Stimulated activated CD8-positive, alpha-beta memory T cell treated with anti-CD3 and anti-CD28 coated beads, Interleukin-7, amount 100 ng/mL, for 1 hour (primary cell): ENCODE measurements at places on chromosomes 16 and 17.

- no peak for DNase-seq
Observed at GRCh38 chr17:4719684-4720221, 9.3 kb downstream of the ARRB2 start.

DNA sequence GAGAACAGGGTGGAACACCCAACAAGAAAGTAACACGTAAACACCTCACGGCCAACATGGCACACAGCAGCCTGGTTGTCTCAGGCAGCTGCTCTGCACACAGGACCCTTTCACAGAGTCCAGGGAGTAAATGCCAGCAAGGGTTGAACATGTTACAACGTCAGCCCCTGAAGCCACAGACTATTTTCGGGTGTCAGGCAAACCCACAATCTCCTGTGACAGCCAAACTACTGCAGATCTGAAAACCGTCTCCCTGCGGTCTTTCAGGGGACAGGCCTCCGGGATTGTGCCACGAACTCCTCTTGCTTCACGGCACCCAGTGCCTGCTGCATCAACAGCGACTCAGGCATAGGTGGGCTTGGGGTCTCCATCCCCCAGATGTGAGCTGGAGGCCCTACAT is 127.7 kb downstream of the XYLT1 start:
- DNase-seq, result no peak

DNA sequence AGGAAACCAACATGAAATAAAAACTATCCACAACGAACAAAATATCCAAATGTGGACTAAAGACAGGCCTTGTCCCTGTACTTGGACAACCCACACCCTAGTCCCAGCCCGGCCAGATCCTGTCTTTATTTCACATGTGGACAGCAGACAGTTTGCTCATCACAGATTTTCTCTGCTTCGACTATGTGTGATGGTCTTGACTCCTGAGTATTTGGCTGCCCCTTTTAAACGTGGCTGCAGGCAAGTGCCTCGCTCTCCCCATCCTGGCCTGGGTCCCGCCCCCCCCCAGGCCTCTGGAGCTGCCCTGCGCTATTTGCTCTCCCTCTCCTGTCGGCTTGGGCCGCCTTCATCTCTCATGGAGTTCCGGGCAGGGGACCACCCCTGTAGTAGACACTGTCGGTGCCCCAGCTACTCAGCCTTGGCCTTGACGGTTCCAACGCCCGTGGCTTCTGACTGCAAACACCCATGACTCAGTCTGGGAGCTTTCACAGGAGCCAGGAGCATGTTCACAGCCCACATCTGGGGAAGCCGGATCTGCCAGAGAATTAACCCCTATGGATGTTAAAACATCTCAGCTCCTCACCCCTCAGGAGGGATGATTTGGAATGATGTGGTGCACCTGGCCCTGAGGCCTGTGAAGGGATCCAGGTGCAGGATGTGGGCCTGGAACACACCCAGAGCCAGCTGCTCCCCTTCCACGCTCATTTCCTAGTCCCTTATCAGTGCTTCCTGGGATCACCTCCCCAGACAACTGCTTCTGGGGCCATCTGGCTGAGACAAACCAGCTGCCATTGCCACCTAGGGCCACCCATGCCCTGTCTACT is 229.7 kb upstream of the RPL38 start:
- no peak for DNase-seq

GRCh38 chr16:28062847-28063521 is 530 bp downstream of the GSG1L start:
- DNase-seq, result no peak

DNA sequence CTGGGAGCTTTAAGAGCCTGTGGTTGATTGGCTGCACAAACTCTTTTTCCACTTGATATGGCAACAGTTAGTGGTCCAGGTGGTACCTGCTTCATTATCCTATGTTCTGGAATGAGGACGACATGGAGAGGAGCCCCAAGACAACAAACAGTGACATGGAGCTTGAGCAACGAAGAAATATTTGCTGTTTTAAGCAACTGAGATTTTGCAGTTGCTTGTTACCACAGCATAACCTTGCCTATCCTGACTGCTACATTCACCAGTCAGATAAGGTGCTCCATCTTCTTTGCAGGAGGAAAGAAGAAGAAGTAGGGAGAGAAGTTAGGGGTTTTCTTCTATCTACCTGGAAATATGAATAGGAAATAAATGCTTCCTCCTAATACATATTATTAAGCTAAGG is 7.5 kb upstream of the ODF4 start:
- DNase-seq, result no peak

DNA sequence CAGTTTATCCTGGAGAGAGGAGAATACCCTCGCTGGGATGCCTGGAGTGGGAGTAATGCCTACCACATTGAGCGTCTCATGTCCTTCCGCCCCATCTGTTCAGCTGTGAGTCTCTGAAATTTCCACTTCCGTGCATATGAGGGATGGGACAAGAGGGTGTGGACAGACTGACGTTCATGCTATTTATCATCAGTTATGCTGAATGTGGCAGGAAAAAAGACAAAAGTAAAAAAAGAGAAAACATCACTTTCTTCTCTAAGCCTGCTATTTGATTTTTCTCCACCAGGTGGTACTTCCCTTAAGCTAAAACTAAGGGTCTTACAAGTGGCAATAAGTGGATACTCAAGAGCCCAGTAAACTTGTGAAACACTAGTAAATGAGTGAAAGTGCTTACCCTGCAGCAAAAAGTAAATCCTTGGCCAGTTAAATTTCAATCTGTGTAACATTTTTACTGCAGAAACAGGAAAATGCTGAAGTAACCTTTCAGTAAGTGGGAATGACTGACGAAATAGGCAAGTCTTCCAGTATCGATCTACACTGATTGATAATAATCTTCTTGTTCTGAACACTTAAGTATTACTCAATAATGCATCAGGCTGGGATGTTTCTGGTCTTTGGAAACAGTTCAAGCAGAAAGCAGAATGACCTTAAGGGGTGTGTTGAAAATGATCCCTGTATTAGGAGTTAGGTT is 5.6 kb downstream of the CRYBA1 start:
- DNase-seq, result no peak

GRCh38 chr16:52964290-52964689 is 88.4 kb downstream of the CHD9NB start:
- no peak for DNase-seq

DNA sequence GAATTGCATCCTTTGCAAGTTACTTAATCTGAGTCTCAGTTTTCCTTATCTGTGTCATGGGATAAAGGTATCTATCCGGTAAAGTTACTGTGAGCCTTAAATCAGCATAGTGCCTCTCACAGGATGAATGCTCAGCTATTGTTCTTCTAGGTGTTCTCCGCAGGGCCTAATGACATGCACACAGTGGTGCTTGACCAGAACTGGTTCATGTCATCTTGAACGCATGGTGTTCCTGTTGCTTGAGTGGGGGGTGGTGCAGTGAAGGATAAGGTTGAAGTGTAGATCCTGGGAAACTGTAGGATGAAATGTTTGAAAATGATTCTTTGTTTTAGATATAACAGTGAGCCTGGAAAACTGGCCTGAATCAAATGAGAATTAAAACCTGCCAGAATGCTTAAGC is 4.0 kb downstream of the KRT40 start:
- DNase-seq, result no peak

DNA sequence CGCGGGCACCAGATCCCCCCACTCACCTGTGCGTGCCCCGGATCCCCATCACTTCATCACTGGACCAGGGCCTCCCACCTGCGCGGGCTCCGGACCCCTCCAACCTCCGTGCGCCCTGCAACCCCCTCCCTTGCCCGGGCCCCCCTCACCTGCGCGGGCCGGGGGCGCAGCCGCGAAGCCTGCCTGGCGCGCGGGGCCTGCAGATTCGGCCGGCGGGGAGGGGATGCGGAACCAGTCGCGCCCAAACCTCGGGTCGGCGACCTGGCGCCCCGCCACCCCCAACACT is 202 bp downstream of the CEP131 start:
- no peak for DNase-seq

DNA sequence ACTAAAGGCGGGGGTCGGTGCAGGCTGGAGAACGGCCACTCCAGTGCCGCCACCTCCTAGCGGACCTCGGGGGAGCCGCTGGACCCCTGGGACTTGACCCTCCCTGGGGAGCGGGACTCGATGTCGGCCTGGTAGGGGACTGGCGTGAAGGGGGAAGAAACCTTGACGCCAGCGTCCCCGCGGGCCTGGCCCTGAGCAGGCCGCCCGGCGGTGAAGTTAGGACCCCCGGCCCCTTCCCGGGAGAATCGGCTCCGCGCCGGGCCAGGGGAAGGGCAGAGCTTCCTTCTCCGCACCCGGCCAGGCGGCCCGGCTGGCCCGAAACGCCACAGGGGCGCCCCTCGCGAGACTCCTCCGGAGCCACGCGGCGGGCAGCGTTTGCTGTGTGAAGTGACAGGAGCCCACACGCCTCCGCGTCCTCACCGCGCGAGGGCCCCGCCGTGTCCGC is 389 bp downstream of the DUS1L start:
- DNase-seq, result no peak

DNA sequence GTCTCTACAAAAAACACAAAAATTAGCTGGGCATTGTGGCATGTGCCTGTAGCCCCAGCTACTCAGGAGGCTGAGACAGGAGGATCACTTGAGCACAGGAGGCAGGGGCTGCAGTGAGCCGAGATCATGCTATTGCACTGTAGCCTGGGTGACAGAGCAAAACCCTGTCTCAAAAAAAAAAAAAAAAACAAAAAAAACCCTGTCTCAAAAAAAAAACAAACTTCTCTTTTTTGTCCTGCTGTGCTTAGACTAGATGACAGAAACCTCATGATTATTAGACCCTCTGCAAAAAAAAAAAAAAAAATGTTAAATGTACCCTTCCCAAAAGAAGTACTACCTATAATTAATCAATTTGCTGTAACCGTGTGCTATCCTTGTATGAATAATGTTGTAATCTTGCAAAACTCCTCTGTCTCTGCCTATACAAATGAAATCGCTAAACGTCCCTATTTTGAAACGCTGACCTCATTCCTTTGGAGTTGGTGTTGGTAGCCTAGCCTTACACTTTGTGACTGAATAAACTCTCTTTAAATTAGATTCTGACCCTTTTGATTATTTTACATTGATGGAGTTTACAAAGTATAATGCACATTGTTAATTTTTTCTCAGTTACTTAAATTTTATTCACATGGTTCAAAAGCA is 13.6 kb upstream of the DHRS7B start:
- no peak for DNase-seq

GRCh38 chr16:30528799-30529457 is 2.6 kb upstream of the ZNF768 start:
- no peak for DNase-seq

- DNase-seq, result peak; percentile 77
Observed at GRCh38 chr17:41665566-41666236, 23.0 kb upstream of the EIF1 start.

DNA sequence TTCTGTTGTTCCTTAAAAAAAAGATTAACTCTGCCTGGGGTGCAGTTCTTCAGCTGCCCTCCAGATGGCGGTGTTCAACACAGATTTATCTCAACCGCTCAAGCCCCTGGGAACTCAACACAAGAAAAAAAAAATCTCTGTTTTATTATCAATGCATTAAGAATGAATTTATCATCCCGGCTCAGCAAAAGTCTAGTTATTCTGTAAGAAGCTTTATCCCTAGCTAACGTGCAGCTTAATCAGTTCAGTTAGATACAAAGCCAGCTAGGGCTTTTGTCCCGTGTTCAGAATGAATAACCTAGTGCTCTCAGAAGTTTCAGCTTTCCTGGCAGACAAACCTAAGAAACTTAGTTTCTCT is 475.9 kb upstream of the CCL2 start:
- DNase-seq, result no peak

GRCh38 chr17:55859301-55859795 is 108.5 kb downstream of the PCTP start:
- DNase-seq, result no peak

DNA sequence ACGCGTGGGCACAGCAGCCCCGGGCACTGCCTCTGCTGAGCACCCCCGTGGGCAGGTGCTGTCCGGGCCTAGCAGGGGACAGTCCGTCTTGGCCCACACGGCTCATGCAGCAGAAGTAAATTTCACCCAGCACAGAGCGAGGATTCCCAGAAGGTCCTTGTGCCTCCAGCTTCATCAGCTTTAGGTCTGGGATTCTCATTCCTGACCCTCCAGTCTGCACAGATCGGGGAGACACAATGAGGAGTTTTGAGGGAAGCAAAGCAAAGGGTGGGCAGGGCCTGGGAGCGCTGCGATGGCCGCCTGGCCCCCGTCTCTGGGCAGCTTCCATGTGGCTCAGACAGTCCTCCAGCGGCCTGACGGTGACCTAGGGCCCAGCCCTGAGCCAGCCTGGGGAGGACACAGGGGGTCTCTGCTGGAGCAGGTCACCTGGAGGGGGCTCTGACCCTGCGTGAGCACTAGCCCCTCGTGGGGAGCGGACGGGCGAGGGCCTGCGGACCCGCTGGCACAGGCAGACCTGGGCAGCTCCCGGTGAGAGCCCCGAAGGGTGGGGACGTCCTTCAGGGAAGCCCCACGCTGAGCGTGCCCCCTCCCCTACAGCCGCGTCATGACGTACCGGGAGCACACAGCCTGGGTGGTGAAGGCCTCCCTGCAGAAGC is 30.7 kb upstream of the CHMP6 start:
- no peak for DNase-seq

- no peak for DNase-seq
Observed at GRCh38 chr16:70738083-70738977, 52.5 kb upstream of the MTSS2 start.

- DNase-seq, result no peak
Observed at GRCh38 chr17:72597354-72598087, 476.7 kb downstream of the SOX9 start.

GRCh38 chr16:60771138-60771537 is 1265.1 kb downstream of the CDH8 start:
- DNase-seq, result no peak

DNA sequence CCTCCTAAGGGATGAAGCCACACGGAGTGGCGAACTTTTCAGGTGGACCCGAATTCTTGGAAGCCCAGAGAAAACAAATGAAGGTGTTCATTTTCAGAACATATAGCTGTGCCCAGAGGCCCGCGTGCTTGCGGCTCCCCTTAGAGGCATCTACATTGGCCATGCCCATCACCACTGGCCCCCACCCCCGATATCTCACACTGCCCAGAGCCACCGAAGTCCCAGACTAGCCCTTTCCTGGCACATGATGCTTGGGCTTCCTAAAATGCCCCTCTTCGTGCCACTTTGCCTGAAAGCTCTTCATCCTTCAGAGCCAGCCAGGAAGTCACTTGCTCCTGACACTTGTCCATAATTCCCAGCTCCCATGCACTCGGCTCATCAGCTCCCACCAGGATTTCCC is 2.1 kb upstream of the HEXIM1 start:
- no peak for DNase-seq

DNA sequence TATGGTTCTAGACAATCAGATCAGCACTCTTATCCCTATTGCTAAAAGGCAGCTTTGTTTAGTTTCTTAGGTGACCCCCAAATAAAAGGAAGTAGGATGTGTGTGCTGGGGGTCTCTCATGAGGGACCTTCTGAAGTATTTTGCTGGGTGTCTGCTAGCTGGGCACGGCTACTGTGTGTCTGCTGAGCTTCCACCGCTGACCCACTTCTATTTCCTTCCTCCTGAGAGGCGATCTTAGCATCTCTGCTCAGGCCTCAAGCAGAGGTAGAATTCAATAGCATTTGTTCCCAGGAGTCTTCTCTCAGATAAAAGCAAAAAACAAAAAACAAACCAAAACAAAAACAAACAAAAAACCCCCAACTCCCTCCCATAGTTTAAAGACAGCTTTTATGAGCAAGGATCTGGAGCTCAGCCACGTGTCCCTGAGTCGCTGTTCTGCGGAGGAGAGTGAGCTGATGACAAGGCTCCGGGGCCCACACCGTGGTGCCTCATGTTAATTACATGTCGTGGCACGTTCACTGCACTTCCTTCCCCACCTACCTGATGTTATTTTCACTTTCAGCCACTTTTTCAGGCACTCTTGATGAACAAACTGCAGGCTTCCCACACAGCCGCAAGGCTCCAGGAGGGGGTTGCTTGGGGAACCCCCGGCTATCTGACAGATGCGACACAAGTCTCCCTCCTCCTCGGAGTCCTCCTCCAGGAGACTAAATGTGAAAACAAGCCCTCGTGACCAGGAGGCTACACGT is 83.5 kb downstream of the MARCHF10 start:
- peak; percentile 25 for DNase-seq
